ENCODE measurements at places on chromosomes 1 and 21.

- DNase-seq = no peak
These were observed 20.5 kb downstream of the MAPKAPK2 start for GRCh38 chr1:206705191-206705590.

DNA sequence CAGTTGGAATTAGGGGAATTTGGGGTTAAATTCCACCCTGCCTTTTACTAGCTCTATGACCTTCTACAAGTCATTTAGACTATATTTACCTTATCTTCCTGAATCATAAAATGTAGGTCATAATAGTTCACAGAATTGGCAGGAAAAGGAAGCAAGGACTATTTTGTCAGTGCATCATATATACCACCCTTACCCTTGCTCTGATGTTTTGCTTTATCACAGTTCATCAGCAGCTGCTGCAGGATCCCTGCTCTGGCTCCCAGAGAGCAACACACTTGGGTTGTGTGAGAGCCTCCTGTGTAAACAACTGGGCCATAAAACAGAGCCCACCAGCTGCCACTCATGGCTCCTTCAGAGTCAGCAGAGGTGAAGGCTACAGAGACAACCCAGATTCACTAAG lies 631.6 kb upstream of the CAMK1G start:
- peak; percentile 7 for DNase-seq

GRCh38 chr1:224411766-224412165 lies 22.8 kb downstream of the WDR26 start:
- no peak for DNase-seq

GRCh38 chr1:177444997-177445746 lies 274.4 kb downstream of the BRINP2 start:
- no peak for DNase-seq

DNA sequence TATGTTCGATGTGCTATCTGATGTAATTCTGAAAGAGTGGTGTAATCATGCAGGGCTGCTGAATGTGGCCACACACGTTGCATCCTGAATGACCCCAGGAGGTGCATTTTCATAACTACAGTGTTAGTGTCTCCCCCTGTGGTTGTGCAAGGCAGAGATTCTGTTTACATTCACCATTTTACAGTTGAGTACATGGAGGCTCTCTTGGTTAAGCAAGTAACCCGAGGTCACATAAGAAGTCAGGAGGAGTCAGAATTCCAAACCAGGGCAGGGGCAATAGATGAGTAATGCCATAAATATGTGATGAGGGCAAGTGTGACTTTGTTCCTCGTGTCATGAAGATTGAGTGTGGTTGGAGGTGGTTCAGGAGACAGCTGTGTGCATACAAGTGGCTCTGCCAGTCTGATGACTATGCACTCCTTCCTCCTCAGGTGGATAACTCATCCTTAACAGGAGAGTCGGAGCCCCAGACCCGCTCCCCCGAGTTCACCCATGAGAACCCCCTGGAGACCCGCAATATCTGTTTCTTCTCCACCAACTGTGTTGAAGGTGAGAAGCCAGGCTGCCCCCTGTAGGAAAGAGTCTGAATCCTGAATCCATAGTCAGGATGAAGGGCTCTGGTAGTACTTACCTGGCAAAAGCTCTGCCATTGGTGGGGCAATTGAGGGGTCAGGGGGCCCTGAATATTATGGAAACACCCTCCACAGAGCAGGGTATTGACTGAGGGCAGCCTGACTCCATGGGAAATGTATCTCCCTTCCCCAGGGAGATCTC lies 9.3 kb downstream of the ATP1A2 start:
- peak; percentile 80 for DNase-seq

- no peak for DNase-seq
These were observed 55.7 kb downstream of the WARS2 start for GRCh38 chr1:119084798-119085197.

DNA sequence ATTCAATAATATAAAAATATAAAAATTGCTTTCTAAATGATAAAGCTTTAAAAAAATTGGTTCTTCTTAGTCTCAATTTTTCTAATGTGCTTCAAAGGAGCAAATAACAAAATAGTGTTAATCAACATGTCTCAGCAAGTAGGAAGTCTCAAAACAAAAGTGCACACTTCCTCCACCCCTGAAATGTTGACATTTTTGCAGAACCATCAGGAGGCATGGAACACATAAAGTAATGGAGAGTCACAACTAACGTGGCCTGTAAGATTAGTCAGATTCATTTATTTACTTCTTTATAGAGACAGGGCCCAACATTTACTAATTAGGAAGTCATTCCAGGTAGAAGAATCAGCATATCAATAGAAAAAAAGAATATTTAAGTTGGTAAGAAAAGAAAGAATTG lies 34.9 kb upstream of the FMO2 start:
- no peak for DNase-seq
